ENCODE measurements at places on chromosomes 1 and 21.
A peak's percentile ranks its signal among the peaks of the same experiment; 100 is the strongest.

DNA sequence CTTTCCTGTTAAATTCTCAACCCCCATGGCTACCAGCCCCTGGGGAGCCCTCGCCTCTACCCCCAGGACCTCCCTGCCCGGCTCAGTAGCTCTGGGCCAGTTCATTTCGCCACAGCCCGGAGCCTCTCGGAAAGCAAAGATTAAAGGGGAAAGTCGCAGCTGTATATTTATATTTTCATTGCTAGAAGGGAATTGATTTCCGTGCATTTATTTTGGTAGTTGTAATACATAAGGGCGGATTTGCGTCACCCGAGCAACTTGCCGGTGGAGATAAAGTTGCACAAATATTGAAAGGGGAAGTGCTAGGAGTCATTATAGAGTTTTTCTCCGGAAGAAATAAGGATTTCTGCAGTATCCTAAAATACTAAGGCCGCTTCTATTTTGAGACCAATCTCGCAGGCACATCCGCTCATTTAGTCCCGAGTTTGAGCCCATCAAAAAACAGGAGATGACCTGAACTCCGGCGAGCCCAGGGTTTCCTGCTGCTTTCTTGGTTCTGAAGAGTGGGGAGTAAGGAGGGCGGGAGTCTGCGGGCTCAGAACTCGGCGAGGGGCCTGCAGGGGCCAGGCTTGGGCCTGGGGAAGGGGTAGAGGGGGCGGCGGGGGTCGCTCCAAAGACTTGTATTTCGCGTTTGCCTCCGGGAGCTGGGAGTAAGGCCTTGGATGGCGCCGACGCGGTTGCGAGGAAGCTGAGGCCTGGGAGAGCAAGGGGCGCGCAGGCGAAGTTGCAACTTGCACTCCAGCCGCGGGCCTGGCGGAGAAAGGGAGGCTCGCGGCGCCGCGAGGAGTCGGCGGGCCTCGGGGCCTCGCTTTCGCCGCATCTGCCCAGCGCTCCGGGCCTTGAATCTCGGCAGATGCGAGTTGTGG lies 2.5 kb upstream of the HLX start:
- DNase-seq = peak; percentile 62

DNA sequence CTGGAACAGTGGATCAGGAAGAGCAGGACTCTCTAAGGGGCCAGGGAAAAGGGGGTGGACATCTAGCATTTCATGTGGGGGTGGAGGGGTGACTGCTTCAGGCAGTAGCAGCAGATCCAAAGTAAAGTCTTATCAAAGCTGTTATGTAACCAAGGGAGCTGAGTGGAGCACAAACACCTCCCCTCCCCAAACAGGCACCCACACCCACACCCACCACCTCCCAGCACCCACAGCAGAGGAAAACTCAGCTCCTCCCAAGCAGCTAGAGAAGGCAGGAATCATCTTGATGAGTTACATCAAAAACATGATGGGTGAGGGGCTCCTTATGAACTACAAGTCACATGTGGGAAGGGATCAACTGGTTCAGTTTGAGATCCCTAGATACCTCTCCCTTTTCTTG lies 6.0 kb downstream of the DLGAP3 start:
- DNase-seq = no peak

- peak; percentile 24 for DNase-seq
Measured at GRCh38 chr1:223030871-223031400, 112.1 kb downstream of the TLR5 start.

DNA sequence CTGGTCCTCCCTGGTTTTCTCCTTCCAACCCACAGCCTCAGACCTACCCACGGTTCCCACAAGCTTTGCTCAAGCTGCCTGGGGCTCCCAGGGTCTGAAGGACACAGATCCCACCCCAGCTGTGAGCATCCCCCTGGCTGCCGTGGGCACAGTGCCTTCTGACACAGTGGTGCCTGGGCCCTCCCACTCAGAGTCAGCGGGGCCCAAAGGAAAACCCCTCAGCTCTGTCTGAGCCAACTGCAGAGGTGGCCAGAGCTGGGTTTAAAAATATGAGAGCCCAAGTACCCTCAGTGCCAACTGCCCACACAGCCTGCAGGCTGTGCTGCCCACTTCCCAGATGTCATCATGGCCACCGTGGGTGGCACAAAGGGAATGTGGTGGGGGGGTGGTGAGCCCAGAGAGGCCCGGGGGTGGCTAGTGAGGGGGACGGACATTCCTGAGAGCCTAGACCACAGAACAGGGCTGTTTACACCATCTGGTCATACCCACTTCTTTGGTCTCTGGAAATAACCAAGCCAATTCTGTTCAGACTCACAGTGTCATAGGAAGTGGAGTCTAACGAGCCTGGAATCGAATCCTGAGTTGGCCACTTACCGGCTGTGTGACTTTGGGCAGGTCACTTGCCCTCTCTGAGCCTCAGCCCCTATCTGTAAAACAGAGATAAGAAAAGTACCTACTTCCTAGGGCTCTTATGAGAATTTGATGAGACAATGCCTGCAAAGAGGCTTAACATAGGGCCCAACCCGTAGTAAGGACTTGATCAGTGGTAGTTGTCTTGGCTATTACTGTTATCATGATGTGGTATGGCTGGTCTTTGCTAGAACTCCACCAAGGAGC lies 85.5 kb downstream of the CAMK2N1 start:
- no peak for DNase-seq

- no peak for DNase-seq
Measured at GRCh38 chr1:208921259-208921658, 662.3 kb upstream of the CAMK1G start.

- no peak for DNase-seq
Measured at GRCh38 chr1:109266965-109267364, 16.0 kb downstream of the PSRC1 start.

DNA sequence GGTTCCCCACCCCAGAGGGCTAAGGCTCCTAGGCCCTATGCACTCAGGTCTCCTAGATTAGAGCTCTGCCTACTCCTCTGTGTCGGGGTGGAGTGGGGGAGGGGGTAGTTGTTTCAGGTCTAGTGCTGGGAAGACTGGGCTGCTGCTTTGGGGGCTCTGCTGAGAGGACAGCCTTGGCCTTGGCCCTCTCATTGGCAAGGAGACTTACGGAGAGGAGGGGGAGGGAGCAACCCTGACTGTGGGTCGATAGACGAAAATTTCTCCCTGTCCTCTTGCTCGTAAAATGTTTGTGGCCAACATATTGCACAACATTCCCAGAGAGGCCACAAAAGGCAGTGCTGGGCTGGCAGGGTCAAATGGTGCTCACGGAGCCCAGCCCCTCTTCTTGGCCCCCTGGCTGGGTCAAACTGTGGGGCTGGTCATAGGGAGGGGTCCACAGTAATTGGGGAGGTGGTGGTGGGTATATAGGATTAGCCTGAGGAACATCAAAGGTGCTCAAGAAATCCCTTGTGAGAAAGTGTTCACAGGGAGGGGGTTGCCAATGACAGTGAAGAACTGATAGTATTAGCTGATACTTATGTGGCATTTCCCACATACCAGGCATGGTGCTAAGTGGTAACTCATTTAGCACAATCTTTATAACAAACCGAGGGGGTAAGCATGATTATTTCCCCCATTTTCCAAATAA lies 8.5 kb upstream of the DMBX1 start:
- DNase-seq = no peak

GRCh38 chr21:28805885-28806284 lies 186.8 kb downstream of the LTN1 start:
- no peak for DNase-seq

DNA sequence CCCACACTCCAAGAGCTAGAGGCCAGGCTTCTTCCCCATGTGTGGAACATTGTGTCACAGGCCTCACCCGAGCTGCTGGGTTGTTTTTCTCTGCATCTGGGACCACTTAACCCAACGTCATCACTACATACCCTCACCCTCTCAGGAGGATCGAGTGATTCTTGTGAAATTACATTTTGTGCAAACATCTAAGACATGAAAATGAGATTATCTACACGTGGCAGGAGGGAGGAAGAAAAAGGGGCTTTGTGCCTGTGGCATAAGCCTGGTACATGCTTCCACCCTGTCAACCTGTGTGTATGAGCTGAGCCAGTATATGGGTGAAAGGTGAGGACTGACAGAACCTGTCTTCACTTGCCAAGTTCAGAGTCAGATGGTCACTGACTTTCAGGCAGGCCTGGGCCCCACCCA lies 1.6 kb downstream of the CPT2 start:
- DNase-seq = no peak

DNA sequence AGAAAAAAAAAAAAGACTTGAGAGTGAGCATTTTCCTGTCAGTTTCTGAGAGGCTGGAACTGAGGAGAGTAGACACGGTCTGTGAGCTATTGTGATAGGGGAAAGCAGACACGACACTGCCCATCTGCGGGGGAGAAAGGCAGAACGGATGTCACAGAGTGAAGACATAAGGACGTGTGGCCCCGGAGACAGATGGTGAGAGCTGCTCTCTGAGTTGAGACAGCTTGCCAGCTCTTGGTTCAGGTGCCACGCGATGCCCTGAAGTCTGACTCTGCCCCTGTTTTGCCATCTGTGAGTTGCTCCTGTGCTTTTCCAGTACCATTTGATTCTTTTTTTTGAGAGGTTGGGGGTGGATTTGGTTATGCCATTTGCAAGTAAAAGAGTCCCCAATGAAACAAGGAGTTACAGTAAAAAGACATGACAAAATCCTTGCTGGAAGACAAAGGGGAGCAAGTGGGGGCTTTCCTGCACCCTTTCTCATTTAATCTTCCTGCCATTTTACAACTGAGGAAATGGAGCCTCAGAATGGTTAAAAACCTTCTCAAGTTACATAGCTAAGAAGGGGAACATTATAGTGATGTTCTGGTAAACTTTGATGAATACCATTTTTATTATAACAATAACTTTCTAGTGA lies 128.9 kb upstream of the DNAH14 start:
- peak; percentile 3 for DNase-seq

All from spinal cord (tissue), 10 donors.